ENCODE measurements at places on chromosomes 4 and X. TPM values are rescaled to one million over a fixed set of nuclear protein-coding genes. Genes with fewer than 3 reads are reported as not detected.
A peak's percentile ranks its signal among the peaks of the same experiment; 100 is the strongest.

The NRK gene
- not detected for total RNA-seq

The GAB1 gene
- 1.2 TPM for total RNA-seq

- DNase-seq = peak; percentile 21
These were observed 11.0 kb upstream of the TBC1D8B start for GRCh38 chrX:106791495-106791894.

DNA sequence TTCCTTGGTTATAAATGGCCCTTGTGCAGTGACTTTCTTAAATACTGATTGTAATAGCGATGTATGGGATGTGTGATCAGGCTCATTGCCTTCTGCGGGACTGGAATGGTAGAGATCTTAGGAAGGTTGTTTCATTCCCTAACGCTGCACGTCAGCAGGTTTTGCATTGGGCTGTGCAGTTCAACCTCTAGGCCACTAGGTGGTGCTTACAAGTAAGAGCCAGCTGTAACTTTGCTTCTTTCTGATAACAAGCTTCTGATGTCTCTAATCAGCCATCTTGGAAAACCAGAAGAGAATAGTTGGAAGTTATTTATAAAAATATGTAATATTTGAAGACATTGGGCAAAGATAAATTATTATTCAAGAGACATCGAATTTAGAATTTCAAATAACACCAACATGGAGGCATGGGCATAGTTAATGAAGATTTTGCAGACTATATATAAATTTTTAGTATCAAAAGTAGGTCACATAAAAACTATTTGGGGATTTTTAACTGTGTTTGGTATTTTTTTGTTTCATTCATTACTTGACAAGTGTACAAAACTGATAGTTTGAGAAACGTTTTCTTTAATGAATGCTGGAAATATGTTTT lies 339.7 kb upstream of the PCDH7 start:
- no peak for DNase-seq

- no peak for DNase-seq
These were observed 92.4 kb downstream of the CXCL13 start for GRCh38 chr4:77697860-77698590.

GRCh38 chr4:7945709-7946380 lies 6.2 kb upstream of the AFAP1 start:
- no peak for DNase-seq

DNA sequence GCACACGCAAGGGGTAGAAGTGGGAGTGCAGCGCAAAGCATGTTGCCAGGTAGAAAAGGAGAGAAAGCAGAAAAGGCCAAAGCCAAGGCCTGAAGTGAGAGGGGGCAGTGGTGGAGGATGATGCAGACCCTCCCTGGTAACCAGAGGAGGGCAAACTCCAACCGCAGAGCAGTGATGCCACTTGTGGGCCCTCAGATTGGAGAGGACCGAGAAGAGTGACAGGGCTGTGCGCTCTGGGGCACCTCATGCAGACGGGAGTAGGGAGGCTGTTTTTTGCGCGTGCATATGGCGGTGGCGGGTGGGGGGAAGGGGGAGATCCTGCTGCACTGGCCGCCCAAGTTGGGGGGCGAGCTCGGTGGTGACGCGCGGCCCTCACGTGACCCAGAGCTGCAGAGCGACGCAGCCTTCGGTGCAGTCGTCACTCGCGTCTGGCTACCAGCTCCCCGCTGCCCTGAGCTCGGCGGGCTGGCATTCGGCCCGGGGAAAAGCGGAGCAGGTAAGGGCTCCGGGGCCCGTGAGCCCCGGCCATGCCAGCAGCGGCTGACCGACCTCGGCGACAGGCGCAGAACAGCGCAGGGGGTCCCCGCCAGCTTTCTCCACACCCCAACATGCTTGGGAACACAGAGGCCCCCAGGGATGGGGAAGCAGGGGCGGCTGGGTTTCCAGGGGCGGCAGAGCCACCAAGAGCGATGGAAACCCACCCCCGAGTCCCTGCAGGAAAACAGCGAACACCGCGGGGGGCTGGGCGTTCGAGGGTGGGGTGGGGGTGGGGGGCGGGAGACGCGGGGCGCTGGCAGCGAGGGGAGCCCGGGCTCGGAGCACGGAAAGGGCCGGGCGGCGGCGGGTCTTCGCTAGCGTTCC lies at the start of gene BEX3:
Gene BEX3, plus strand, starts transcription at position 421 of the 861 bp plus-strand sequence. CDS start 984 bp downstream, outside the sequence.
- peak; percentile 21 for DNase-seq

DNA sequence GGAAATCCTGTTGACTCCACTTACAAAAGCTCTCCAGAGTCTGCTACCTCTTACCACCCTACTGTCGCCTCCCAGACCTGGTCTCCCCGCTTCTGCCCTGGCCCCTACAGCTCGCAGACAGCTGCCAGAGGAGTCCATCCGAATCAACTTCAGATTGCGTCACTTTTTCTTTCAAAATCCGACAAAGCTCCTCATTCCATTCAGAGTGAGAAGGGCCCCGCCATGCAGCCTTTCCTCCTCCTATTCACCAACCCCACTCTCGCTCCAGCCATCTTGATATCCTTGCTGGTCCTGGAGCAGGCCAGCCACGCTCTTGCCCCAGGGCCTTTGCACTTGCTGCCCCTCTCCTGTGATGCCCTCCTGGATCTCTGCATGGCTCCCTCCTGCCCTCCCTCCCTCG lies 5.2 kb upstream of the OPN1LW start:
- no peak for DNase-seq
